ENCODE measurements at places on chromosomes 3 and 15.

DNA sequence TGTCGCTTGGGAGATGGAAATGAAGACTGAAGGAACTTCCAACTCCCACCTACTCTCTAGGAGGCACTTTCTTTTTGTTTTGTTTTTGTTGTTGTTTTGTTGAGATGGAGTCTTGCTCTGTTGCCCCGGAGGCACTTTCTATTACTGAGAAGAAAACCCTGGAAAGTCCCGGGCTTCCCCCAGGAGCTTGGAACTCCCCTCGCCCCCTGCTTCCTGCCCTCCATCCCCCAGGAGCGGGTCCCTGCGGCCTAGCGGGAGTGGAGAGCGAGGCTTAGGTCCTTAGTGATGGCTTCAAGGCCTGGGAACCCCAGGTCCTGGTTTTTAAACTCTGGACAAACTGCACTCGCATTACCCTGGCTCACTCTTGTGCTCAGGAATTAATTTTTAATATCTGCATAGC, 195.7 kb downstream of the OCA2 start:
- no peak for DNase-seq

DNA sequence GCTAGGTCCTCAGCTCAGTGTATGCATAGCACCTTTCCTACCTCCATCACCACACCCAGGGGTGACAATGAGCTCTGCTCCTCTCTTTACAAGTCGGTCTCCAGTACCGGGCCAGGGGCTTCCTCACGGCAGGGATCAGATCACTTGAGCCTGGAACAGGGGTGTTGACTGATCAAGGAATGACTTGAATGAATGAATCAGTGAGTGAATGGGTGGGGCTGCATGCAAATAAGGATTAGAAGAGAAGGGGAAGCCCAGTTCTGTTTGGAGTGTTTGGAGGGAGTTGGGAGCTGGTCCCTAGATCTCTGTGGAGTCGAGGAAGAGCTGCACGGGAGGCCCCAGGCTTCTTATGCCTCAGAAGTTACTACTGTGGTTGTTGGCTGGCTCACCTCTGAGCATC, 87.0 kb downstream of the TMEM266 start:
- no peak for DNase-seq

DNA sequence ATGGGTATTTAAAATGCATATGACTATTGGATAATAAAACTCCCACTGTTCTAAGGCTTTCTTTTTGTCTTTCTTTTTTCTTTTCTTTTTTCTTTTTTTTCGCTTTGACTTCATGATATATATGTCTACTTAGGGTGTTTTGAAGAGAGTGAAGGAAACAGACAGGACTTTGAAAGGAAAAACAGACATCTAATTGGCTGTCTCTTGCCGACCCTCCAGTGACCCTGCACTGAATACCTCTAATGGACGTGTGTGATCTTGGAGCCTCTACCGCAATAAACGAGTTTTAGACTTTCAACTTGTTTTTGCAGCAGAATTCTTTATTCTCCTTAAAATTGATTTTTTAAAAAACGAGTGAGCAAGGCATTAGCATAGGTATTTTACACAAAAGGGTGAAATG, 158.1 kb upstream of the NR2F2 start:
- no peak for DNase-seq

DNA sequence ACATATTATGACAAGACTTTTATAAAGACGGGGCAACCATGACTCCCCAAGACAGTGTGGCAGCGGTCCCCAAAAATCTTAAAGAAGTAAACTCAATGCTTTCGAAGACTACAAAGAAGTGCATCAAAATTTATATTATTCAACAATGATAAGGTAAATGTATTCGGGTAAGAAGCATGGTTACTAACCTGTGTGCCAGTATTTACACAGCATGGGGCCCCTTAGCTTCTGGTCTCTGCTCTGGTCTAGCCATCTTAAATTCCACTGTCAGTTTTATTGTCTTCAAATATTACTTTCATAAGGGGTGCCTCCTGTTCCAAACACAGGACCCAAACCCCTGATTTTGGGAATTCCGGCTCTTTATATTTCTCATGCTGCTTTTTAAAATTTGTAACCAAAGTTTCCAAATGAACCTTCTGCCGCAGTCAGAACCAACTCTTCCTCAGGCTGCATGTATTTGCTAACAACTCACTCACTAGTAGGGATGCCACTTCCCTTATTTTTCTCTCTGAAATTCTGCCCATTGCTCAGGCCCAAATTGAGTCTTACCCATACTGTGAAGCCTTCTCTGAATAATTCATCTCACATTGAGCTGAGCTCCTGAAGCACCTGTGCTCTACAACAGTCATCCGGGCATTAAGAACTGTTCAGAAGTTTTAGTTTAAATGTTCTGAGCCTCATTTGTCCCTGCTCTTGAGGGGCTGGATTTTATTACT, 1.2 kb downstream of the TTC23 start:
- no peak for DNase-seq

- no peak for DNase-seq
Observed at GRCh38 chr3:167493244-167493643, 19.4 kb upstream of the SERPINI2 start.

GRCh38 chr3:183807209-183807728, 18.1 kb downstream of the MAP6D1 start:
- no peak for DNase-seq

DNA sequence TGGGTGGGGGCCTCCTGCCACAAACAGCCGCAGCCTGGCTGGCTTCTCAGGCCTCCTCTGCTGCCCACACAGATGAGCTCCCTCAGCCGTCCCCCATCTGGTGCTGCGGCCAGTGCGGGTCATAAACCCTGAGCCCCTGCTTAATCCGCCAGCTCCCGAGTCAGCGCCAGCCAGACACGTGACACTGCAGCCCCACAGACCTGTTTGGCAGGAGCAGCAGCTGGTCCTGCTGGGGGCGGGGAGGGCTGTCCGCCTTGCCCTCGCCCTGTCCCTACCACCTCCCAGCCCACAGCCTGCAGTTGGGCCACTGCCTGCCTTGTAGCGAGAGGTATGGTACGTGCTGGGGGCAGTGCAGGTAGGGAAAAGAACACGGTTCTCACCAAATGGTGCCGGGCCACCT, 86.2 kb downstream of the IQSEC1 start:
- no peak for DNase-seq

- DNase-seq, result no peak
Observed at GRCh38 chr15:23081271-23081670, 41.9 kb upstream of the TUBGCP5 start.

DNA sequence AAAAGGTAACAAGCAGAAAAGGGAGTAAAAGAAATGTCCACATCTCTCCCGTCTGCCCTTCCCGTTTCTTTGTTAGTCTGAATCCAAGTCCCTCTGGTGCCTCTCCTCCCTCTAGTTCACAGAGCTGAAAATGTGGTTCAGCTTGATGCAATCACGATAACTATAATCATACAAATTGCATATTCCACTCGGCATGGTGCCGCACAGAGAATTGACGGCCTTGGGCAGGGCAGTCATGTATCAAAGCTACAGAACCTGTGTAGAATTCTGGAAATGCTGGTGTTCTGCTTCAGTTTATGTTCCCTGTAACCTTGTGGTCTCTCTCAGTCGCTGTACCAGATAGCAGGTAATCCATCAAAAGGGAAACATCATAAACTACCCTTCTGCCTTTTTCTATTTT, 562.9 kb upstream of the CBLB start:
- no peak for DNase-seq

DNA sequence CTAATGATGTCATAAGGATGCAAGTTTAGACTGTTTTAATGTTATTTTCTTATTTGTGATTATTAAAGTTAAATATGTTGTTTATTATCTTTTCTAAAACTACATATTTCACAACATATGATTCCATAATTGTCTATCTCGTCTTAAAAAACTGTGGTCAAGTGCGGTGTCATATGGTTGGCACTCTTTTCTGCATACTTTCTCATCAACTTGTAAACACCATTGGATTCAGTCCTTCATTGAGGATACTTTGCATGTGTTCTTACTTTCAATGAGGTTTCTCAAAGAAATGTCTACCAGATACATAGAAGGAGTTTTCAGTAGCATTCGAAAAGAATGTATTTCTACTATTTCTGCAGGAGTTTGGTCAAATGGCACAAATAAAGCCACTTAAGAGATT, 22.0 kb upstream of the ALPK3 start:
- DNase-seq, result no peak

- no peak for DNase-seq
Observed at GRCh38 chr15:71465131-71465955, 345.0 kb upstream of the NR2E3 start.

- no peak for DNase-seq
Observed at GRCh38 chr3:10337323-10338163, 16.6 kb upstream of the SEC13 start.

GRCh38 chr3:181052256-181052655, 62.7 kb upstream of the DNAJC19 start:
- no peak for DNase-seq

DNA sequence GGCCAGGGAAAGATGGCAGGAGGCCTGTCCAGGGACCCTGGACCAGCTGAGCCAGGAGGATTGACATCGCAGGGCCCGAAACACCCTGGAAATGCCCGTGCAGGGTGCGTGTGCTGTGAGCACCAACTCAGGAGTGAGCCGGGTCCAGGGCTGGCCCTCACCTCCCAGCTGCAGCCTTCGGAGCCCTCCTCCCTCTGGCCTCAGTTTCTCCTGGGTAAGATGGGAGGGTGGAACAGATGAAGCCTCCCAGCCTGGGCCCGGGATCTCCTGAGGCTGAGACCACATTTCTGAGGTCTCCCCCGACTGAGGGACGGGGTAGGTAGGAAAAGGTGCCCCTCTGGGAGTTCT, 5.3 kb upstream of the CALML4 start:
- DNase-seq, result no peak

- DNase-seq, result no peak
Observed at GRCh38 chr3:72054976-72055375, 270.0 kb upstream of the PROK2 start.

DNA sequence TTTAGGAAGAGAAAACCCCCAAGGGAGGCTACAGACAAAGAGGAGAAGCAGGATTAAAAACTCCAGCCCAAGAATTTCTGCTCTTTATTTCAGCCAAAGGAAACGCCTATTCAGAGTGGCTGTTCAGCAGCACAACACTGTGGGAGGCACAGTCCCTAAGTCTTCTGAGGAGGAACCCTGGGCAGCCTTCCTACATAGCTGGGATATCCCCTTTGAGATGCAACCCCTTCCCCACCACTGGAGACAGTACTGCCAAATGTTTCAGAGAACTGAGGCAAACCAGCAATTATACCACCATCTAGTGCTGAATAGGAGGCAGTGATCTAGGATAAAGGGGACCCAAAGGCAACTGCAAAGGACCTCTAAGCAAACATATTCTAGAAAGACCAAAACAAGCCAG, 168.1 kb downstream of the VPS13C start:
- DNase-seq, result no peak

DNA sequence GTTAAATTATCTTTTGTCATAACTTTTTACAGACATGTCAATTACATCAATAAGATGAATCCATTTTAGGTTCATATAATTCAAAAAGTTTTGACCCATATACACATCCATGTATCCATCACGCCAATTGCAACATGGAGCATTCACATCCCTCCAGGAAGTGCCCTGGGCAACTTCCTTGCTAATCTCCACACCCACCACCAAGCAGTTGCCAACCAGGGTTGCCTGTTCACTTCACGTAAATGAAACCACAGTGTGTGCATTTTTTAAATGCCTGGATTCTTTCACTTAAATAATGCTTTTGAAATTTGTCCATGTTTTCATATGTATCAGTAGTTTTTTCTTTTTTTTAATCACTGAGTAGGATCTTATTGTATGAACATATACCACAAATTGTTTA, 40.7 kb upstream of the LYZL4 start:
- DNase-seq, result peak; percentile 8

DNA sequence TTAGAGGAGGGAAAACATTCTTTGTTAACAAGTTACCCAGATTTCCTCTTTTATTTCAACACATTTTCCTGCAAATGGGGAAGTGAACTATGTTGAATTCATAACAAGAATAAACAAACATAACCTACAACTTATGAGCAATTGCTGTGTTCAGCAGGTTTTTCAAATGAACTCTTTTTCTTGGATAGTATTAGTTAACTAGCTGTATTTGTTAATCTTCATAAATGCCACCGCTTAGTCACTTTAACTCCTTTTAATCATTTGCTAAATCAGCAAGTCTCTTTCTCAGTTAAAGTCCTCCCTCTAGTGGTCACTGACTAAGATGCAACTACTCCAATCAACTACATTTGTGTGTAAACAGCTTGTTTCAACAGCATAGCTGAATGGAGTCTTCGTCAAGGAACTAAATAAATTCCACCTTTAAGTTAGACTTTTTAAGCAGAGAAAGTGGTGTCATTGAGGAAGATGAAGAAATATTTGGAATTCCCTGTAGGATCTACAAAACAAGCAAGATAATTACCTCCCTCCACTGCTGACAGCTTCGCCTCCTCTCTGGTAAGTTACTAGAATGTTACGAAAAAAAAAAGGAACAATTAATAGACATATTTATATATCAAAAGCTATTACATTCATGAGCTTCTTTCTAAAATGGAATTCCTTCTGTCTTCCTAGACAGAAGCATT, 1122.0 kb downstream of the ROBO1 start:
- peak; percentile 92 for DNase-seq

GRCh38 chr3:193940526-193940925, 195.4 kb upstream of the HES1 start:
- no peak for DNase-seq

Data from adipocyte (in vitro differentiated cells).